Heart left ventricle (tissue), 16 donors: ENCODE measurements at places on chromosomes 6 and 20. TPM values are rescaled to one million over a fixed set of nuclear protein-coding genes. Genes with fewer than 3 reads are reported as not detected.

Gene STMND1
- not detected for polyA plus RNA-seq

Gene VNN1
- 0.44 TPM for polyA plus RNA-seq

Gene TPMT
- polyA plus RNA-seq: 13.2 TPM

Gene MDFI
- 2.9 TPM for polyA plus RNA-seq

Gene MKKS
- polyA plus RNA-seq: 30.1 TPM

Gene LINC00237
- not detected for polyA plus RNA-seq

Gene DEFB132
- polyA plus RNA-seq: not detected

Gene ACSS1
- 43.5 TPM for polyA plus RNA-seq

Gene DEFB127
- not detected for polyA plus RNA-seq
